ENCODE measurements at places on chromosomes 4 and X. TPM values are rescaled to one million over a fixed set of nuclear protein-coding genes. Genes with fewer than 3 reads are reported as not detected.

AMER1 gene
- total RNA-seq = 11.1 TPM

JAKMIP1 gene
- total RNA-seq = 0.67 TPM

BMP3 gene
- total RNA-seq = not detected

SH3D19 gene
- 35.5 TPM for total RNA-seq

FRAS1 gene
- total RNA-seq = 3.1 TPM

CCSER1 gene
- 1.2 TPM for total RNA-seq

ARHGAP4 gene
- total RNA-seq = 3.9 TPM

GPR173 gene
- 0.18 TPM for total RNA-seq

PDCL2 gene
- total RNA-seq = not detected

FAM13A gene
- total RNA-seq = 10.3 TPM

ZNF827 gene
- total RNA-seq = 5.2 TPM

AWAT1 gene
- not detected for total RNA-seq

RTL3 gene
- 0.21 TPM for total RNA-seq

PDGFC gene
- 2.9 TPM for total RNA-seq

BBS12 gene
- 2.5 TPM for total RNA-seq

GRIA3 gene
- not detected for total RNA-seq

MGARP gene
- total RNA-seq = 0.38 TPM

FRMPD3 gene
- total RNA-seq = not detected

TMSB15A gene
- not detected for total RNA-seq

PPARGC1A gene
- 1.2 TPM for total RNA-seq

F8A1 gene
- 4.3 TPM for total RNA-seq

DGKK gene
- not detected for total RNA-seq

FHDC1 gene
- 4.5 TPM for total RNA-seq

PRDM5 gene
- total RNA-seq = 5.9 TPM

TKTL2 gene
- not detected for total RNA-seq

KCNE5 gene
- total RNA-seq = not detected

LRP2BP gene
- 0.57 TPM for total RNA-seq

FGFR3 gene
- total RNA-seq = 307 TPM

NKAP gene
- total RNA-seq = 5.0 TPM

RAB9B gene
- 3.8 TPM for total RNA-seq

ERCC6L gene
- total RNA-seq = 4.5 TPM

GPR119 gene
- not detected for total RNA-seq

COX7B gene
- total RNA-seq = 693 TPM

MAP7D3 gene
- total RNA-seq = 11.8 TPM

PLXNB3 gene
- 5.0 TPM for total RNA-seq

ZFP92 gene
- 0.97 TPM for total RNA-seq

TMPRSS11B gene
- 252 TPM for total RNA-seq

HPGD gene
- 36.0 TPM for total RNA-seq

AADAT gene
- total RNA-seq = 1.1 TPM

TMEM271 gene
- 0.19 TPM for total RNA-seq

LRBA gene
- 91.8 TPM for total RNA-seq

TLR6 gene
- total RNA-seq = 1.1 TPM

MAGEA10 gene
- total RNA-seq = not detected

PCDH10 gene
- not detected for total RNA-seq

CD38 gene
- total RNA-seq = 2.2 TPM

Data from esophagus squamous epithelium (tissue), 5 donors.